ENCODE measurements at places on chromosomes 7 and 10. TPM values are rescaled to one million over a fixed set of nuclear protein-coding genes. Genes with fewer than 3 reads are reported as not detected.

Gene HTRA1
- total RNA-seq, result 57.5 TPM

Gene GNG11
- 34.6 TPM for total RNA-seq

Gene PTPN12
- 48.6 TPM for total RNA-seq

Gene CLRN3
- not detected for total RNA-seq

Gene TBX20
- total RNA-seq, result 2.1 TPM

Gene INA
- 31.4 TPM for total RNA-seq

Gene GHRHR
- not detected for total RNA-seq

Gene CUZD1
- total RNA-seq, result 1.5 TPM

Gene RAPGEF5
- total RNA-seq, result 0.07 TPM

Gene GIMAP1
- total RNA-seq, result not detected

Gene SAP25
- total RNA-seq, result 1.3 TPM

Gene SPACDR
- total RNA-seq, result 0.68 TPM

Gene C1GALT1
- 32.0 TPM for total RNA-seq

Gene OPALIN
- not detected for total RNA-seq

Gene COL13A1
- total RNA-seq, result 0.63 TPM

Gene ANKRD7
- total RNA-seq, result 0.36 TPM

Gene CCSER2
- total RNA-seq, result 8.5 TPM

Gene LHFPL3
- not detected for total RNA-seq

Gene PILRB
- 30.9 TPM for total RNA-seq

Gene BLNK
- total RNA-seq, result not detected

Gene IFIT1B
- not detected for total RNA-seq

Gene CDK14
- total RNA-seq, result 0.42 TPM

Gene CFAP58
- total RNA-seq, result 0.13 TPM

Gene NEUROD6
- not detected for total RNA-seq

Gene DPP6
- not detected for total RNA-seq

Gene ADRA2A
- 0.02 TPM for total RNA-seq

Gene MALSU1
- total RNA-seq, result 70.9 TPM

Gene EGR2
- total RNA-seq, result 0.43 TPM

Gene EPC1
- 18.3 TPM for total RNA-seq

Gene LAMB4
- 0.14 TPM for total RNA-seq

Gene CUX1
- 48.9 TPM for total RNA-seq

Gene GDI2
- 198 TPM for total RNA-seq

Gene TSPAN15
- total RNA-seq, result 113 TPM
